IPS-NIHi11 (cell line): ENCODE measurements at places on chromosomes 5 and 9.

DNA sequence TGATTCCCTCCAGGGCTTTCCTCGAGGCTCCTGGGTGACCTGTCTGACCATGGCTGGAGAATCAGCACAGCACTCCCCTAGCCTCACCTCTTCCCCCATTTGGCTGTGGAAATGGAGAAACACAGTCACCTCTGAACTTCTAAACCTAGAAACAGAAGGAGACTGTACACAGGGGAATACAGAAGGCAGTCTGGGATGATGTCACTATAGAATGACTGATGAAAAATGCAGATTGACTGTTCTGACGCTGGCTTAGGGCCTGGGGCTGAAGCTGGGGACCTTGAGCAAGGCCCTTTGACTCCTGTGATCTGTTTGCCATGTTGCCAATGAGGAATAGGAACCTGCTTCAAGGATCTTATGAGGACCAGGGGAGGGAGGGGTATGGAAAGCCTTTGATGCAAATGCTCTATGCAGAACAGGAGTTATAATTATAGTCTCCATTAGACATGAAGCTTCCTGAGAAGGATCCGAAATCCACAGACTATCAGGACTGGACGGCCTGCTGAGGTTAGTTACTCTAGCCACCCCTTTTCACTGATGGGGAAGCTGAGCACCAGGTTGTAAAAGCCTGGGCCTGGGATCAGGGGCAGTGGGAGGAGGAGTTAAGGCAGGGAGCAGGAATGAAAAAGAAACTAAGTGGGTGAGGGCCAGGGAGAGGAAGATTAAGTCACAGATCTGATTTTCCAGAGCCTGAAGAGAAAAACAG lies 24.4 kb upstream of the ANXA6 start:
- no peak for DNase-seq

DNA sequence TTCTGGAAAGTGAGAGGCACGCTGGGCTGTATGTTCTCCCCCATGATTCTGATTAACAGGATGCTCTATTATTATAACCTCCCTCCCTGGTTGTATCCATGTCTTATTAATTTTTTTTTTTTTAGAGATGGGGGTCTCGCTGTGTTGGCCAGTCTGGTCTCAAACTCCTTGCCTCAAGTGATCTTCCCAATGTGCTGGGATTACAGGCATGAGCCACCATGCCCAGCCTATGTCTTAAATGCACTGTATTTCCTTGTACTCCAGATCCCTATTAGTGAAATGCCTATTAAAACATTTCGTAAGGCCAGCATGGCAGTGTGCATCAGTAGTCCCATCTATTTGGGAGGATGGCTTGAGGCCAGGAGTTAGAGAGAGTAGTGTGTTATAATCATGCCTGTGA lies 7.0 kb downstream of the TIGD6 start:
- DNase-seq: no peak

GRCh38 chr9:88998503-88998902 lies 7.2 kb downstream of the S1PR3 start:
- no peak for DNase-seq

- no peak for DNase-seq
Observed at GRCh38 chr9:98097836-98098235, 21.2 kb downstream of the TRIM14 start.

DNA sequence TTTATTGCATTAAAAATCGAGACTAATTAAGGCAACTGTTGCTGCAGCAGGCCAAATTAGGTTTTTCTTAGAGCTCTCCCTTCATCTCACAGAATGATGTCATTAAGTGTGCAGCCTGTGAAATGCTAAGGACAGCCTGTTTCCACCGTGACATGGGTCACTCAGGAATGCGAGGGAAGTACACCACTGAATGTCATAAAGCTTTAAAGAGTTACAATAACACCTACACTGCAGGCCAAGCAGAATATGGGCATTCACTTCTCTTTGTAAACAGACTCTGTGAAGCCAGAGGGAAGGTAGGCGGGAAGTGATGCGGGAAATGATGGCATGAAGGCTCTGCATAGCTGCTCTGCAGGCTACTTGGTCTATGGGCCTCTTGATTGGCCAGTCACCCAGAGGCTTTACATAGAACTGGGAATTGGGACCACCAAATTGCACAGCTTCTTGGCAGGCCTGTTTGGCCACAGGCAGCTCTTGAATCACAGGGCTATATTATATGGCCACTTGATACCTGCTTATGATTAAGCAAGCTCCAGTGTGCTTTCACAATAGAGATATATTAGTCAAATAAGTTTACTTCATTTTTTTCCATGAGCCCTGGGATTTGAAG lies 28.4 kb upstream of the AOPEP start:
- peak; percentile 59 for DNase-seq

DNA sequence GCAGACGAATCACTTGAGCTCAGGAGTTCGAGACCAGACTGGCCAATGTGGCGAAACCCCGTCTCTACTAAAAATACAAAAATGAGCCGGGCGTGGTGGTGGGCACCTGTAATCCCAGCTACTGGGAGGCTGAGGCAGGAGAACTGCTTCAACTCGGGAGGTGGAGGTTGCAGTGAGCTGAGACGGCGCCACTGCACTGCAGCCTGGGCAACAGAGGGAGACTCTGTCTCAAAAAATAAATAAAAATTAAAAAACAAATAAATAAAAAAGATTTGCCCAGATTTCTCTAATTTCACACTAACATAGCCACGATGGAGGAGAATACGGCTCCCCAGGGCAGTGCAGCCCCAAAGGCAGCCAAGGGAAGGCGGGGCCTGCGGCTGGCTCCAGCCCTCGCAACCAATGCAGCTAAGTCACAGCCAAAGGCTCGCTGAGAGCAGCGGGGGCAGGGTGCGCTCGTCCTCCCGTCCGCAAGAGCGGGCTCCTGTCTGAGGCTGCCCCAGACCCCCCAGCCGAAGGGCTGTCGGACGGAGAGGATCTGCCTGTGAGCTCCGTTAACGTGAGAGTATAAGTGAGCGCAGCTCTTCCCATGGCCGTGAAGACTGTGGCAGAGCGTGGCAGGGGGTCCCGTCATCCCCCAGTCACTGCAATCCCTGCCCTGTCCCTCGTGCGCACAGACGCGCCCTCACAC lies 43.5 kb downstream of the SLC12A7 start:
- DNase-seq: peak; percentile 78

- no peak for DNase-seq
Observed at GRCh38 chr9:34636791-34637355, 714 bp downstream of the SIGMAR1 start.

DNA sequence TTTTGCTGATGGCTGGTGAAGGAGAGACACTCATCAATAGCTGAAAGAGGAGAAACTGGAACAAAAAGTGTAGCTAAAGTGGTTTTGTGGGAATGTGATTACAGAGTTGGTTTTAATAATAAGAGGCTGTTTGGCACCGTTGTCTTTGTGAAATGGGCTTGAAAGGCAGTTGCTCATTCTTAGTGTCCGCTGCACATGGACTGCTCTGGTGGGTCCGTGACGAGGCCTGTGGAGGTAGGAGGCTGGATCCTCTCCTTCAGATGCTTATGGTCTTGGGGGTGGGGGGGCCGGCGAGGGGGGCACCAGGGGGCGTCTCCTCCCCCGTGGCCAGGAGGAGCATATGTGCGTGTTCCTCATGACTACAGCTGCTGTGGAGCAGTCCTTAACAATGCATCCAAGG lies 29.8 kb downstream of the FUBP3 start:
- DNase-seq: no peak

DNA sequence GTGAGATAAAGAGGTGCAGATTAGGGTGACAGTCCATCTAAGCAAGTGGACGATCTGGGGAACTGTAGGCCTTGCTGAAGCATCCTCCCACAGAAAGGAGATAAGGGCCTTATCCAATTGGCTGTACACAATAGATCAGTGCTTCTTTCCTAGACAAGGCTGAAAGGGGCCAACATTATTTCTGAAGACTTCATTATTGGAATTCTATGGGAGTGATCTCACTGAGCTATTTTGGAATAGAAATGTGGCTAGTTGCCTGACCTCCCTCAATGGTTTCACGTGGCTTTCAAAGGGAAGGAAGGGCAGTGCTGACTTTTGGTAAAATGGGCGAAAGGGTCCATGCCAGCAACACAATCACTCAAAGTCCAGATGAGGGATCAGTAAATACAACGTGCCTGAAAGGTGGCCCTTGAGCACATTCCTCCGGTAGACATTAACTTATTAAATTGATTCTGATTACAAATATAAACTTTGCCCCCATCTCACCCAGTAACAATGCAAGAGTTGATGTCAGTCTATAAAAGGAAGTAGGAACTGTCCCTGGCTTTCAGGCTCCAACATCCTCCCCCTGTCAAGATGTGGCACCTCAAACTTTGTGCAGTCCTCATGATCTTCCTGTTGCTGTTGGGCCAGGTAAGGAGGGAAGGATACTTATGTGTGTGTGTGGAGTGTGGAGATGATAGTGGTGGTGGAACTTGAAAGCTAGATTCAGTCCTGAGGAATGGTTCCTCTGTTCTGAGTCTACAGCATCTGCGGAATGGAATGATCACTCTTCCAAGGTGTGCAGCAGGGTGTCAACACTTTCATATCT lies at the start of gene LEAP2:
TSS of gene LEAP2 (plus strand) at position 550 of the 811 bp plus-strand sequence. CDS start at position 577, 27 bp downstream.
- DNase-seq: no peak

DNA sequence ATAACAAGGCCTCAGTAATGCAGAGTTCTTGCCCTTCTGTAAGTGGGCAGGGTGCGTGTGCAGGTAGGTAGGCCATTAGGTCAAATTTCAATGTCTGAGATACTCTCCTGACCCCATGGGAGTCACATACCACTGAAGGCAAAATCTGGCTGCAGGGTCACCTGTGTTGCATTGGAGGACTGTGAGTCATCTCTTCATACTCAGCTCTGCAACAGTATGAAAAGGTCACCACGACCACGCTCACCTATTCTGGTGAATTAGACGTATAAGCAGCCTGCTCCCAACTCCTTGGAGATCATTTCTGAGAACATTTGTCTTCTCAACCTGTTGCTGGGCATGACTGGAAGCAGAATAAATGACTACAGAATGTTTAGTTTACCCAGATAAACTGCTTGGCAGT lies 599.8 kb downstream of the PDE4D start:
- no peak for DNase-seq

- no peak for DNase-seq
Observed at GRCh38 chr5:53326424-53327153, 153.8 kb upstream of the FST start.

DNA sequence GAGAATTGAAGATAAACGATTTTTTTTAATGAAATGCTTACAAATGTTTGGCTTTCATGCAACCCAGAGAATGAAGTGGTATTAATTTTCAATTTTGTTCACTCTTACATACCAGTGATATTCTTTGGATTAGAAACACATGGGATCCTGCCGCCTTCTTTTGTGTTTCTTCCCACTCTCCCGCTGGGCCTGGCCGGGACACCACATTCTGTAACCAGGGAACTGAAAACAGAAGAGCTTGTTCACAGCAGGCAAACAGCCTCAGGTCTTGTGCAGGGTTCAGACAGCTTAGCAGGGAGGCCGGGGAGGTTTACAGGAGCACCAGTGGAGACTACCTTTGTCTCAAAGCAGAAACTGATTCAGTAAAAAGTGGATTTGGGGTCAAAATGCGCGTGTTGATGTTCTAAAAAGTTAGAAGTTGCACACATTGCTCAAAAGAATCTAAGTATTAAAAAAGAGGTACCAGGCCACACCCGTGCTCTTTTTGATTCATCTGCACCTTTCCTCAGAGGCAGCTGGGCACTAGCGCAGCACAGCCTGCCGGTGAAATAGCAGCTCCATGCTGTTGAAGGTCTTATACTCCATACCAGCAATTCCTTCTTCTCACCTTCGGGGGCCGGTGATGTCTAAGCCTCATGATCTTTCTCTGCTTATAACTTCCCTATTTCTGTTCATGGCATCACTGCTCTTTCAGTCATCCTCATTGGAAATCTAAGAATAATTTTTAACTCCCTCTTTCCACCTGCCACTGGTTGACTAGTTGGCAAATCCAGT lies 67.1 kb downstream of the GRAMD2B start:
- peak; percentile 37 for DNase-seq

GRCh38 chr9:103355000-103355399 lies 359.9 kb downstream of the CYLC2 start:
- no peak for DNase-seq

- peak; percentile 81 for DNase-seq
Observed at GRCh38 chr5:142611154-142611553, 74.7 kb downstream of the FGF1 start.

GRCh38 chr9:135160862-135161261 lies 73.4 kb downstream of the OLFM1 start:
- DNase-seq: no peak

- DNase-seq: no peak
Observed at GRCh38 chr5:180138976-180139730, 67.6 kb upstream of the RNF130 start.

- no peak for DNase-seq
Observed at GRCh38 chr5:1431896-1432295, 13.3 kb downstream of the SLC6A3 start.

- DNase-seq: no peak
Observed at GRCh38 chr9:37682951-37683350, 32.2 kb downstream of the FRMPD1 start.

DNA sequence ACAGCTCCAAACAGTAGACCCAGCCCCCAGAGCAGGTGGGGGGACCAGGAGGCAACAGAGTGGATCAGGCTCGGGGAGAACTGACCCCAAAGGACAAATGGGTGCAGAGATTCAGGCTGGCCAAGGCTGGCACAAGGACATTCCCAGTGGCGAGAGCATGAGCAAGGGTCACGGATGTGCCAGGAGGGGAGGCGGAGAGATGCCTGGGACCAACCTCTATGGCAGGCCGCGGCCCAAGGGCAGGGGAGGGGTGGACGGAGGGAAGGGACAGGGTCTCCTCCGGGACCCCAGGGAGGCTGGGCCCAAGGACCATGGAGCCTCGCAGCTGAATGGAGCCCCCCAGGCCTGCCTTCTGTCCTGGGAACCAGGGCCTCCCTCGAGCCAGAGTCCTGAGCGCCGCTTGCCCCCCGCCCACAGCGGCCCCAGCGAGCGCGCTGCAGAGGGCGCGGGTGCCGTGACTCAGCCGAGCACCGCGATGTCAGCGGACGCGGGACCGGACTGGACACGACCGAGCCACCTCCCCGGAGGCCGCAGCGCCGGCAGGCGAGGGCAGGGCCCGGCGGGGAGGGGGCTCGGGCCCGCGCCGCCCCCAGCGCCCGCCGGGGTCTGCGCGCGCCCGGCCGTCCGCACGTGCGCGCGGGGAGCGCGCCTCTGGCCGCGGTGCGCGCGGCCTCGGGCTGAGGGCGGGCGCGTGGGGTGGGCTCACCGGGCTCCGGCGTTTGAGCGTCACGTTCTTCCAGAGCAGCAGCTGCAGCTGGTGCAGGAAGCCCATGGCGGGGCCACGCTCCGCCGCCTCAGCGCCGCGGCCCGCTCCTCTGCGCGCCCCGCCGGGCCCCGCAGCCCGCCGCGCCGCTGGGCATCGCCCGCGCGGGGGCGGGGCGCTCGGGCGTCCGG lies at the start of gene ABCA2:
TSS of gene ABCA2 (minus strand) at position 869 of the 894 bp plus-strand sequence. CDS start at position 772, 97 bp downstream.
- DNase-seq: no peak

DNA sequence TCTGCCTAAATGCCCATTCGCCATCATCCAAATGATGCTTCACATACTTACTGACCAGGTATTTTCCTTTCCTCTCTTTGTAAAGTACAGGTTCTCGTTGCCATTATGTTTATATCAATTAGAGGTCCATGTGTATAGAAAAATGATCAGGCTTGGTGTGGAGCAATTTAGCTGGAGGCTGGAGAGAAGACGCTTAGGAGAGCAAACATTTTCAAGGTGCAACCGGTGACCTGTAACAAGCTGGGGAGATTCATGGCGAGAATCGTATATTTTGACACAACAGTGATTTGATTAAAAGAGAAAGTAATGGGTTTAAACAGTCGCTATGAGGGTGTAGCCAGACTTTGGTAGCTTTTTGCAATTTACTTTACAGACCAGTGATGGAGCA lies 170.9 kb upstream of the TBCA start:
- DNase-seq: no peak

- DNase-seq: no peak
Observed at GRCh38 chr9:28264368-28264767, 691.1 kb upstream of the C9orf72 start.
